Liver (tissue), 10 donors: ENCODE measurements at places on chromosomes 3 and 15.

- no peak for DNase-seq
These were observed 319.0 kb downstream of the CNTN3 start for GRCh38 chr3:74295479-74295878.

- no peak for DNase-seq
These were observed 24.3 kb downstream of the VIPR1 start for GRCh38 chr3:42526616-42527367.

DNA sequence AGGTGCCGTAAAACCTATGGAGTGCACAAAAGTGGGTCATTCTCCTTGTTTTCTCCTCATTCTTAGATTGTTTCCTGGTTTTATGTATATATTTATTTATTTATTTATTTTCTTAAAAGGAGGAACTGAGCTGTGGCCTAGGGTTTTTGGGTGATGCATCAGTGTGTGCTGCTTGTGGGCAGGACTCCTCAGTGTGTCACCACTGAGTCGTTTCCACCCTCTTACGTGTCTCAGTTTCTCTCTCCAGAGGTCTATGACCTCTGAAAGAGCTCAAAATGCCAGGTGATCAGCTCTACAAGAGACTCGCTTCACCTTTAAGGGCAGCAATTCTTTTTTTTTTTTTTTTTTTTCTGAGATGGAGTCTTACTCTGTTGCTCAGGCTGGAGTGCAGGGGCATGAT, 72.9 kb downstream of the CD200 start:
- no peak for DNase-seq

- no peak for DNase-seq
These were observed 238.4 kb downstream of the NEK10 start for GRCh38 chr3:27130796-27131195.

- DNase-seq = no peak
These were observed 71.9 kb downstream of the FOXB1 start for GRCh38 chr15:60076045-60076444.

GRCh38 chr15:35757765-35758164, 211.8 kb upstream of the DPH6 start:
- no peak for DNase-seq

- no peak for DNase-seq
These were observed 12.2 kb downstream of the NCEH1 start for GRCh38 chr3:172698631-172699030.

- DNase-seq = no peak
These were observed 213.7 kb downstream of the DIPK2A start for GRCh38 chr3:144185276-144185675.

DNA sequence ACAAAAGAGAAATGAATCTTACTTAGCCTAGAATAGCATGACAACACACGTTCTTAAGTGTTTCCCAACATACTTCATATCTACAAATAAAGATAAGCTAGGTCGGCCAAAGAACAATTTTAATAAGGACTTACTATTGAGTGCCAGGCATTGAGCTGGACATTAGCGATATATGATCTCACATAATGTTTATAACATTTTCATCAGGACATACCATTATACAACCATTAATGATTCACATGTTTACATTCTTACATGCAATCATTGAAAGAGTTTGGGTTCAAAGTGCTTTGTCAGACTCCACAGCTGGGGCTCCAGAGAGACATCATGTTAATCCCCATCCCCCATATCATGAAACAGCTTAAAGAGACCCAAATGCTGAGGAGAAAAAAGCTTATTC, 189.0 kb downstream of the STT3B start:
- DNase-seq = no peak

DNA sequence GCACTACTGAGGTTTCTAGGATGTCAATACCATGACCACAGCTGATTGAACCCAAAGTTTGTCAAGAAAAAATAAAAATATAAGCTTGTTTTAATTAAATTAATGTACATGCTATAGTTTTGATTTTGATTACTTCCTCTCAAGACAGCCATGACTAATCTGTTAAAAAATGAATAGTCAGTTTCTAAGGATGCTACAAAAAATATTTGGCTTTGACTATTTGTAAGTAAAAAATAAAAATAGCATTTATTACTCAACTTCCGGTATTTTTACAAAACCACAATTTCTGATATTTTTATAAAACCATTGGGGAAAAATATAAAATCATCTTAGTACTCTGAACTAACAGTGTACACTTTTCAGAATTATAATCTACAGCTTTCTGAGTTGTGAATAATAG, 12.1 kb upstream of the TEX9 start:
- no peak for DNase-seq

DNA sequence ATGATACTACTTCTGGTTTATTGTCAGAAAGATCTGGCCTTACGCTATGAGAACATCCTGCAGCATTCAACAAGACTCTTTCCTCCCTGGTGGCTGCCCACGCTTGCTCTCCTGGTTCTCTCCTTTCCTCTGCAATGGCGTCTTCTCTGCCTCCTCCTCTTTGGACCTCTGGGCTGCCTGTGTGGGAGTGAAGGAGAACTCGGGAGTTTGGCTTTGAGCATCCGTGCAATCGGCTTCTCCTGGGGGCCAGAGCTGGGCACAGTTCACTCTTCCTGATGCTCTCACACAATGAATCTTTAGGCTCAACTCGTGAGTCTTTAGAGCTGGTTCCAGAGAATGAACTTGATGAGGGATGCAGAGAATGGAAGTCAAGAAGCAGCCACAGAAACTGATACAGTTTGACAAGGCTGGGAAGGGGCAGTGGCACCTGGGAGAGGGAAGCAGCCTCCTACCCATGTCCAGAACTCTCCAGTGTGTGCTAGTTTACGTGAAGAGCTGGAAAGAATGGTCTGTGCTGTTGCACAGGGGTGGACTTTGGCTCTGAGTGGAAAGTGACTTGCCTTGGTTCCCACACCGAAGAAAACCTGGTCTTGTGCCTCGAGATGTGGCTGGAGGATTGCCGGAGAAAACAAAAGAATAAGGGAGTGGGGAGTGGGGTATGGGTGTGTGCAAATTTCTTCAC, 37.9 kb downstream of the RPLP1 start:
- no peak for DNase-seq

GRCh38 chr3:33833408-33834095, 35.1 kb downstream of the PDCD6IP start:
- no peak for DNase-seq
